ENCODE measurements at places on chromosomes 5 and 9.

DNA sequence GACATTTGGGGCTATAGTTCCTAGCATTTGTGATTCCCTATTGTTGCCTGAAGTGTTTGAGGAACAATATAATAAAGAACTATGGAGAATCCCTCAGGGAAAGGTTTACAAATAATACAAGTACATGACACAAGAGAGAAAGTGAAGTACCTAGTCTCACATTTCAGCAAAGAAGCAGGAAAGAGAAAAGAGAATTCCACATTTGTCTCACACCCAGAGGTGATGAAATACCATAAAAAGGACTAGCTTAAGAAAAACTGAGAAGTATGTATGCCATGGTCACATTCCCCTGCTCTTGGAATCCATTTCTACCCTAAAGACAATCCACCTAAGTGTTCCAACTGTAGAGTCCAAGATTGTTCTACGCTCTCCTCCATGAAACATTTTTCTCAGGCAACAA lies 79.0 kb upstream of the TARS1 start:
- no peak for DNase-seq

DNA sequence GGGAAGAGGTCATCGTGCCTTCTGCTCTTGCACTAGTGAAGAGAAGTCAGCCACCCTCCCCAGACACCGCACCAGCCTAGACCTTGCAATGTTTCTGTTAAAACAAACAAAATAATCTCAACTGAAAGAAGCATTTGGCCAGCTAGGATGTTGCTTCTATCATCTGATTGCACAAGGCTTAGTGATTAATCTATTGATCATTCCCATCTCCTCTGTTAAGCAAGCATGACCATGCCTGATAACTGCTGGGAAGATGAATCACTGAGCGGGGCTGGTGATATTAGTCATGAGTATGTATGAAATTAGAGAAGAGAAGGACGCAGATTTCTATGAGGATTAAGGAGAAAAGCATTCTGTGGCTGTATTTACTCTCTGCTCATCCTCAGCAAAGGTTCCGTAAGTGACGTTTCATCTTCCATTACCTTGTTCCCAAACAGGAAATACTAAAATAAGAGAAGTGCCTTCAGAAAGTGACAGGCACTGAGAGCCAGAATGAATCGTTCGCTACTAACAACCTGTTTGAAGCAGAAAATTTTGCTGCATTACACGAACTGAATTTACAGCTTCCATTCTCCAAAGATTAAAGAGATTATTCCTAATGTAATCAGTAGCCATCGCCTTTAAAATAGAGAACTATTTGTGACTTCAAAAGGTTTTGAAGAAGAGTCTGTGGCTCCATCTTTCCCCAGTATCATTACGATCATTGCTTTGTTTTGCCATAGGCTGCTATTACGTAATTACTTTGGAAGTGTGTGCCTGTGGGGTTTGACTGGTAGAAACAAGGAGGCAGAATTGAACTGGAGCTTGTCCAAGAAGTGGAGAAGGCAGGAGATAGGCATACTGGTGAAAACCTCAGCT lies 219.1 kb downstream of the MED10 start:
- no peak for DNase-seq

DNA sequence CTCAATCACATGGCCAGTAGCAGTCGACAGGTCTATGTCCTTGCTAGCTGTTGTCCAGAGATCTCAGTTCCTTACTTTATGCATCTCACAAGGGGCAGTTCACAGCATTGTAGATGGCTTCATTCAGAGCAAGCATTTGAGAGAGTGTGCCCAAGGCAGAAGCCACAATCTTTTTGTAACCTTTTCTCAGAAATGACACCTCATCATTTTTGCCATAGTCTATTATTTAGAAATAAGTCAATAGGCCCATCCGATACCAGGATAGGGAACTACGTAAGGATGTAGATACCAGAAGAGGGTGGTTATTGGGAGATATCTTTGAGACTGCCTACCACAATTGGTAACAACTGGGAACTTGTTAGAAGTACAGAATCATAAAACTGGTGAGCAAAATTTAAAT lies 37.1 kb downstream of the LURAP1L start:
- no peak for DNase-seq

DNA sequence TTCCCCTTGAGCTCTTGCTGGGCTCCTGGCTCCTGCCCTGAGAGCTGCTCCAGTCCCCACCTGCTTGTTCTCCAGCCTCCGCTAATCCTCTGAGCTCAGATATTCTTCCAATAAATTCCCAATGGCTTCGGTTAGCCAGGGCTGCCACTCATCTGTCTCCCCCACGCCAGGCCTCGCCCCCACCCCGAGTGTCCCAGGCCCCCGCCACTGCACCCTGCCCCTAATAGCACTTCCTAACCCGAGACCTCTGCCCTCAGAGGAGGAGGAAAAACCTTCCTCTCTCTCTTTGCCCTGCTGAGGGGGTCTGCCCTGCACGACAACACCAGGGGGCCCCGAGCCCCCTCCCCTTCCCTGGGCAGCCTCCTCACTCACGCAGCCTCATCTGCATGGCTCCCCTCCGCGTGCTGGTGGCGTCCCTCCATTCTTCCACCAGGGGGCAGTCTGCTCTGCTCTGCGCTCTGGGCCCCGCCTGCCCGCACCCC lies 5.4 kb upstream of the LCN15 start:
- DNase-seq = peak; percentile 55

DNA sequence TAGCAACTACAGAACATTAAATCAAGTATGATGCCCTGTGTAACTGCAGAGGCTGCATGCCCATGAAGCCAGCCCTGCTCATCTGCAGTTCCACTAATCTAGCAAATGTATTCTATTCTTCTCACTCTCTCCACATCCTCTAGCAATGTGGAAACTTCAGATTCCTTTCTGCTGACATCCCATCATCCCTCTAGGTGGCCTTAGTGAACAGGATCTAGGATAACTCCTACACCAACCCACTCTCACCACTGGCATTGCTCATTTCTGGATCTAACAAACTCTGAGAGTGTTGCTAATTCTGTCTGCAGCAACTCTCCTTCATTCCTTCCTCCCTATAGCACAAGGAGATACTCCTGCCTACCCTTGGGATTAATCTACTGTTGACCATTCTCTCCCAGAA lies 80.8 kb downstream of the FAM81B start:
- no peak for DNase-seq

DNA sequence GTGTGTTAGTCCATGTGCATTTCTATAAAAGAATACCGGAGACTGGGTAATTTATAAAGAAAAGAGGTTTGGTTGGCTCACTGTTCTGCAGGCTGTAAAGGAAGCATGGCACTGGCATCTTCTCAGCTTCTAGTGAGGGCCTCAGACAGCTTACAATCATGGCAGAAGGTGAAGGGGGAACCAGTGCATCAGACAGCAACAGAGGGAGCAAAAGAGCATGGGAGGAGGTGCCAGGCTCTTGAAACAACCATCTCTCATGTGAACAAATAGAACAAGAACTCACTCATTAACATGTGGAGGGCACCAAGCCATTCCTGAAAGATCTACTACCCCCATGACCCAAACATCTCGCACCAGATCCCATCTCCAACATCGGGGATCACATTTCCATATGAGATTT lies 89.2 kb upstream of the IL33 start:
- DNase-seq = no peak

GRCh38 chr9:136170006-136170901 lies 34.7 kb downstream of the LHX3 start:
- peak; percentile 47 for DNase-seq

DNA sequence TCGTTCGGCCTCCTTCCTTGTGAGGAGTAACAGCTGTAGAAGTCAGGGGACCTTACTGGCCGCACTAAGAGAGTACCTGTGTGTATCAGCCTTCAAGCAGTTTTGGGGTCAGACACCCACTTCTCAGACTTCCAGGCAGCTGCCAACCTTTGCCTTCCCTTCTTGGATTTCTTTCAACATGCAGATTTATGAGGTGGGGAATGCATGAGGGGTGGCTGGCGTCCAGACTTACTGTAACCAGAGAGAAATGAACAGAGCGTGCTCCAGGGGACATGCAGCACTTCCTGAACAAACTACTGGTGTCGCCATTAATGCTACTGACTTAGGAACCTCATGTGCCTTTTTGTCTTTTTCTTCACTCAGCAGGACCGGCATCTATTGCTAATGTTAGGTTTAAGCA lies 46.7 kb downstream of the INSYN2B start:
- DNase-seq = no peak

- peak; percentile 80 for DNase-seq
Observed at GRCh38 chr5:172697123-172698121, 56.4 kb downstream of the NEURL1B start.

DNA sequence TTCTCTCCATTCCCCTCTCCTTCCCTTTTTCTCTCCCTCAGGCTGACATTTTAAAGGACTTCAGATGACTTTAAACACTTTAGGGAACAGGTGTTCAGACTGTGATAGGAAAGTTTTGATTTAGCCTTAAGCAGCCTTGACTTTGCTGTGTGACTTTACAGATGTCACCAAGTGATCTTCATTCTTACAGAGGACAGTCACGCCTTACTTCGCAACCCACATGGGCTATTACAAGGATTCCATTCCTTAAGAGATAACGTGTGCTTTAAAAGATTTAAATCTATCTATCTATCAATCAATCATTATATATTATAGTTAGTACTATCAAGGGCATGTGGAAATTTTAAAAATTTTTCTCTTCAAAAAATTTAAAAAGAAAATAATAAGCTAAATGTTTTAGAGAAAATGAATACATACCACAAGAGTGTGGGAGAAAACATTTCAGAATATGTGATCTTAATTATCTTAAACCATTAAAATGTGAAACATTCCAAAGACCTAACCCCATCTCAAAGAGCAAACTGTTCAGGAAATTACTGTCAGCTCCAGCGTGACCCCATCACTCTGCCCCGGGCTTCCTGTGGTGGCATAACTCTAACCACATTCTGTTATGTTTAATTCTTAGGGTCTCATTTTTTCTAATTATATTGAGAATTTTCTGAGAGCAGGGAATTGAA lies 530.5 kb downstream of the SEMA5A start:
- no peak for DNase-seq

GRCh38 chr5:60521376-60522291 lies 178.3 kb downstream of the DEPDC1B start:
- peak; percentile 56 for DNase-seq

DNA sequence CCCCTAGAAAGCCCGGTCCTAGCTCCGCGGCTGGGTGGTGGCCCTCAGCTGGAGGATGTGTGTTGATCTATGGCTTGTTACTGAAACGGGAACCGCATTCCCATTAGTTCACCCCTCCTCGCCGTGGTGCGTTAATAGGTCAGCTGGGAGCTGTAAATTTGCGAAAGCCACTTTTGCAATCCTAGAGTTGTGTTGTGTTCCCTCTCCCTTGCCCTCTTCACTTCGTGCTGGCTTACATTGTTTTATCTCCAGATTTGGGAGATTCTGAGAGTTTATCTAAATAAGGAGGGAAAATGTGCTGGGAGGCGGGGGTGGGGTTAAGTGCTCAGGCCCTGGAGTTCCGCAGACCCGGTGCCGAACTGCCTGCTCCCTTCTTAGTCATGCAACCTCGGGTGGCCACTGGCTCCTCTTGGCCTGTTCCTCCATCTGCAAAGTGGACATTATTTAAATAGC lies 62.8 kb downstream of the HMCN2 start:
- DNase-seq = no peak

GRCh38 chr9:121551985-121552753 lies 52.5 kb upstream of the GGTA1 start:
- DNase-seq = no peak

- no peak for DNase-seq
Observed at GRCh38 chr5:149490599-149491485, 60.4 kb downstream of the CSNK1A1 start.

DNA sequence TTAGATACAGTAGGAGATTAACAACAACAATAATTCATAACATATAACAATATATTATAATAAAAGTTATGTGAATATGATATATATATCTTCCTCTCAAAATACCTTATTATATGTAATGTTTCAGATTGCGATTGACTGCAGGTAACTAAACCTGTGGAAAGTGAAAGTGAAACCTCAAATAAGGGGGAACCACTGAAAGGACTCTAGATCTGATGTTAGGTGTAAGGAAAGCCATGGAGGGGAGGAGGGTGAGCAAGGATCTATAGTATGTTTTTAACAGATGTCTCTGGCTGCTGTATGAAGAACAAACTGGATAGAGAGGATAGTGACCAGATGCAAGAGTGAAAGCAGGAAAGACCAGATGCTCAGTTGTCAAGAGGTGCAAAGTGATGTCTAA lies 5.8 kb upstream of the FSTL4 start:
- no peak for DNase-seq

- no peak for DNase-seq
Observed at GRCh38 chr5:76684756-76685519, 31.0 kb upstream of the F2R start.

DNA sequence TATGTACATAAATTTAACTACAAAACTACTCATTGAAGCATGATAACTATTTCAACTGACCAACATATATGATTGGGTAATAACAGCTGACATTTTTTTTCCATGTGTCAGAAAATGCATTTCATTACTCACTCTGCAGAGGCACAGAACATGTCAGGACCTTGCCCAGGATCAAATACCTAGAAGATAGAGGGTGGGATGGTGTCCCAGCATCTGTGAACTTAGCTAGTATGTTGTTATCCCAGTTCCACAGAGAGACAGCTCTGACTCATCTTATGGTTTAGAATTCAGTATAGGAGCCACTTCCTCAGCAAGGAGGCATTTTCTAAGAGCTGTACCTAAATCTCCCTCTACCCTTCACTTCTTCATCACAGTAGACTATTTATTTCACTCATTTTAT lies 1198.6 kb upstream of the ACO1 start:
- DNase-seq = no peak

- no peak for DNase-seq
Observed at GRCh38 chr5:37789991-37790390, 49.9 kb downstream of the GDNF start.

DNA sequence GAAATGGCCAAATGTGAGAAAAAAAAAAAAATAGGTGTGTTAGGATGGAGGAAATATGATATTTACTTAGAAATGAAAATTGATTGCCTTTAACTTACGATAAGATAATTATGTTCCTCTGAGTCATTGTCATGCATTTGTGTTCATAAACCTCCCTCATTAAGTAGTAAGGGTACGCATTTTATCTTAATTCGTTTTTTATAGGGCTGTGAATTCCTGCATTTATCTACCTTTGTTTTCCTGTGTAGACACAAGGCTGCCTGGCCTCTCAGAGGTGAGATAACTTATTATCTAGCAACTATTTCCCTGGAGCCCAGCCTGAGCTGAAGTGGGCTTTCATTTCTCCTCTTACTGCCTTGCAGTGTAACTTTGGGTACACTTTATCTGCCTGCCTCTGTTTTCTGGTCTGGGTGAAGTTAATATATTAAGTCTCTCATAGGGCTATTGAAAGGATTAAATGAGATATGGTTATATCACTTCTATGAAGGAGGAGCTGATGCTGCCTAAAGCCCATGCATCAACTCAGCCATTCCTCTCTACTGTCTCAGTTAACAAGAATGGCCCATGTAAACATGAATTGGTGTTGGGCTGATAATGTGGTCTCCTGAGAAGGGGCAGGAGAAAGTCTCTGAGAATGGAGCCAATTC lies 103.8 kb upstream of the KLF4 start:
- DNase-seq = no peak

GRCh38 chr9:106291786-106292185 lies 571.2 kb upstream of the ZNF462 start:
- no peak for DNase-seq

- no peak for DNase-seq
Observed at GRCh38 chr9:4755026-4755609, 14.1 kb upstream of the AK3 start.

GRCh38 chr5:35543408-35543807 lies 74.3 kb upstream of the SPEF2 start:
- DNase-seq = peak; percentile 8

GRCh38 chr9:12775679-12776512 lies 1.1 kb downstream of the LURAP1L start:
- DNase-seq = peak; percentile 72

- DNase-seq = no peak
Observed at GRCh38 chr9:95989297-95989696, 113.8 kb downstream of the ERCC6L2 start.
